ENCODE measurements at places on chromosomes 2 and 18.

- peaks cover 7% of the 10 kb centered on the region for H3K36me3 ChIP-seq
- no peak for DNase-seq
- no peak overlapping the region for H3K4me3 ChIP-seq
- H3K4me1 ChIP-seq: peaks cover 2% of the 10 kb centered on the region
- H3K27me3 ChIP-seq: no peaks in the 10 kb centered on the region
Observed at GRCh38 chr2:119879502-119879901, 119.8 kb downstream of the PTPN4 start.

DNA sequence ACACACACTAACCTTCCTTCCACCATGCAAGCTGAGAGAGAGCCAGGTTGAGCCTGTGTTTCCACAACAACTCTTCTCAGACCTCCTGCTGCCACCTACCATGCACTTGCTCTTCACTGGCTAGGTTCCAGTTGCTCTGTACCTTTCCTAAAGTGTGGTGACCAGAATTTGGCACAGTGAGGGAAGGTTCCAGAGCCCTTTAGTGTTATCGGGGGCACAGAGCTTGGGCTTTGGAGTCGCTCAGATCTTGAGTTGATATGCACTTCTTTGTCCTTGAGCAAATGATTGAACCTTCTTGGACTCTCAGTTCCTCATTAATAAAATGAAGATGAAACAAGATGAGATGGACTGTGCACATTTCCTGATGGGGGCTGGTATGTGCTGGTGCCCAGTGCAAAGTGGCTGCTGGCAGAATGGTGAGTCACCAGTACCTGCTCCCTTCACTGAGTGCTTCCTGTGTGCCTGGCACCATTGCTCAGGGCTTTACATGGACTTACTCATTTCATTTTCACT lies 47.1 kb downstream of the NEDD4L start:
- no peak overlapping the region for H3K4me3 ChIP-seq
- no peaks in the 10 kb centered on the region for H3K4me1 ChIP-seq
- H3K36me3 ChIP-seq: no peaks in the 10 kb centered on the region
- H3K27ac ChIP-seq: no peak overlapping the region
- H3K27me3 ChIP-seq: no peaks in the 10 kb centered on the region

DNA sequence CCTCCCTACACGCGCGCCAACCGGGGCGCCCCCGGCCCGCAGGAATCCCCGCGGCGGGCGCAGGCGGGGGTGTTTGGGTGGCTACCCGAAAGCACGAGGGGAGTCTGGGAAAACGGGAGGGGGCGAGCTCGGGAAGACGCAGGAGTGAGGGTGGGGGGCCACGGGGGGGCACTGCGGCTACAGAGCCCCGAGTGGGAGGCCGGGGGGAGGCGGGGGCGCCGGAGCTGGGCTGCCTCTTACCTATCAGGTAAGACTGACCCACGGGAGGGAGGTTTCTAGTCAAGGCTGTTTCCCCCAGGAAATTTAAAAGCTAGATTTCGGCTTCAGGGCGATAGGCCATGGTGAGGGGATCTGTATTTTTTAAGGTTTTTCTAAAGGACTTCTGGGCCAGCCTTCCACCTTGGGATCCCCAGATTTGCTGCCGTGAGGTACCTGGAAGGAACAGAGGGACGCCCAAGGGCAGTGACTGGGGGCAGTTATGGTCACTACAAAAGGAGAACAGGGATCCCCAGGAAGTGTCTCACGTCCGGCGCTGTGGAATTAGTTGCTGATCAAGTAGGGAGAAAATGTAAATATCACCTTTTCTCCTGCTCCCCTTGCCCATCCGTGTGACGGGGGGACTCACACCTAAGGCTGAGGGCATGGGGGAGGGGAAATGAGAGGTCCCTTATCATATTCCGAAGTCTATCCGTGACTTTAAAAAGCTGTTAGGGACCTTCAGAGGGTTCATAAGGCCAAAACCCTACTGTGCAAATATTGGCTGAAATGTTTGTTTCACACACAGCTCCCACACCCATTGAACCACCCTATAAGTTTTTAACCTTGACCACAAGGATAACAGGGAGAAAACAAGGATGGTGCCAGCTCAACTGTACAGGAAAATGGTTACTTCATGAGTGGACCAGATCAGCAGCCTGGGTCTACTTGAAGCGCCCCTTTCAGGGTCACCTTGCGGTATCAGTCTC lies 638 bp upstream of the IRS1 start:
- H3K4me1 ChIP-seq: peaks cover 14% of the 10 kb centered on the region
- DNase-seq: peak; percentile 8

DNA sequence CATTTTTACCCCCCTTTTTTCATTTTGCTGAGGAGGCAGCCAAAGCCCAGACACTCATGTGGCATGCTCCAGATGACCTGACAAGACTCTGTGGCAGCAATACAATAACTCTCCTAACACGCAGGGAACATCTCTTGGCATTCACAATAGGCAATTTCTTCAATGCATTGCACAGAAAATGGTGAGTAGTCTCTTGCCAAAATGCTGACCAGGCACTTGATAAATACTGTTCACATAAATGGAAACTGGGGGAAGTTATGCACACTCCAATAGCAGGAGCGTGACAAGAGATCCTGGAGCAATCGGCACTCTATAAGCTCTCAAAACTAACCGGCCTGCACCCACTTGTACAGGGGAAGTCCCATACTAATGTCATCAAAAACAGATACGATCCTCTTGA lies 66.3 kb downstream of the NBAS start:
- H3K4me3 ChIP-seq: no peak overlapping the region
- no peaks in the 10 kb centered on the region for H3K27me3 ChIP-seq
- H3K4me1 ChIP-seq: peaks cover 4% of the 10 kb centered on the region
- H3K27ac ChIP-seq: no peak overlapping the region
- H3K36me3 ChIP-seq: peaks cover 32% of the 10 kb centered on the region
- DNase-seq: no peak

GRCh38 chr18:76234676-76235060 lies 260.4 kb downstream of the ZNF516 start:
- no peak for DNase-seq
- no peak overlapping the region for H3K27ac ChIP-seq
- H3K36me3 ChIP-seq: no peaks in the 10 kb centered on the region
- H3K4me1 ChIP-seq: no peaks in the 10 kb centered on the region

- no peak overlapping the region for H3K4me3 ChIP-seq
- DNase-seq: no peak
- no peaks in the 10 kb centered on the region for H3K4me1 ChIP-seq
- H3K36me3 ChIP-seq: no peaks in the 10 kb centered on the region
- H3K27me3 ChIP-seq: no peaks in the 10 kb centered on the region
- no peak overlapping the region for H3K27ac ChIP-seq
Observed at GRCh38 chr2:41741951-41742595, 305.7 kb upstream of the PKDCC start.

- no peak for DNase-seq
- H3K4me3 ChIP-seq: no peak overlapping the region
- H3K27ac ChIP-seq: no peak overlapping the region
- H3K4me1 ChIP-seq: no peaks in the 10 kb centered on the region
- peaks cover 37% of the 10 kb centered on the region for H3K36me3 ChIP-seq
Observed at GRCh38 chr2:239994086-239994485, 31.1 kb downstream of the NDUFA10 start.

DNA sequence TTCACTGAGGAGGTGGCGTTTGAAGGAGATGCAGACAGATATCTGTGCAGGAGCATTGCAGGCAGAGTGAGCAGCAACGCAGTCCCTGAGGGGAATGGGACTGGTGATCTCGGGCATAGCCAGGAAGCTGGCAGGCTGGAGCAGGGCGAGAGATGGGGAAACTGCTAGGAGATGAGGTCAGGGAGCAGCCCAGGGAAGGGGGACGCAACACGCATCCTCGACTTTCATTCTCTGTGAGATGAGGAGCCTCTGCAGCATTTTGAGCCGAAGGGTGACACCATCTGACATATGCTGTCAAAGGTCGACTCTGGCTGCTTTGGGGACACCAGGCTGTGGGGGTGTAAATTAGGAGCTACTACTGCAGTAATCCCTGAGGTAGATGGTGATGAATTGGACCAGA lies 4.3 kb upstream of the CHRNA1 start:
- H3K4me1 ChIP-seq: peaks cover 5% of the 10 kb centered on the region
- no peak overlapping the region for H3K27ac ChIP-seq
- DNase-seq: no peak

DNA sequence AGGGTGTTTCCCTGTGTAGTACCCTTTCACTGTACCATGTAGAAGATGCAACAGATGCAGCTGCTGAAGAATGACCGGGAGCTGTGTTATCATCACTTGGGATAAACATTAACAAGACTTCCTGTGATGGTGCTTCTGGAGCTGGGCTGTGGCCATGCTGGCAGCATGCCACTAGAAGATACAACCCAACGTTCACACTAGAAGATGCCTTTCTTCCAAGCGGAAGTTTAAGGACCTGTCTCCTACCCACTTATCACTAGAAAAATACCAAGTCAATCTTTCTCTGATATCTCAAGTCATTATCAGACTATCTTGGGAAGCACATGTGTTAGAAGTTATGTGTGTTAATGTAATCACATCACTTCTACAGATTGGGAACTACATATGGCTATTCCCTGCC lies 953.5 kb downstream of the CNTNAP5 start:
- no peak overlapping the region for H3K4me3 ChIP-seq
- DNase-seq: no peak
- no peaks in the 10 kb centered on the region for H3K27me3 ChIP-seq
- H3K36me3 ChIP-seq: no peaks in the 10 kb centered on the region

DNA sequence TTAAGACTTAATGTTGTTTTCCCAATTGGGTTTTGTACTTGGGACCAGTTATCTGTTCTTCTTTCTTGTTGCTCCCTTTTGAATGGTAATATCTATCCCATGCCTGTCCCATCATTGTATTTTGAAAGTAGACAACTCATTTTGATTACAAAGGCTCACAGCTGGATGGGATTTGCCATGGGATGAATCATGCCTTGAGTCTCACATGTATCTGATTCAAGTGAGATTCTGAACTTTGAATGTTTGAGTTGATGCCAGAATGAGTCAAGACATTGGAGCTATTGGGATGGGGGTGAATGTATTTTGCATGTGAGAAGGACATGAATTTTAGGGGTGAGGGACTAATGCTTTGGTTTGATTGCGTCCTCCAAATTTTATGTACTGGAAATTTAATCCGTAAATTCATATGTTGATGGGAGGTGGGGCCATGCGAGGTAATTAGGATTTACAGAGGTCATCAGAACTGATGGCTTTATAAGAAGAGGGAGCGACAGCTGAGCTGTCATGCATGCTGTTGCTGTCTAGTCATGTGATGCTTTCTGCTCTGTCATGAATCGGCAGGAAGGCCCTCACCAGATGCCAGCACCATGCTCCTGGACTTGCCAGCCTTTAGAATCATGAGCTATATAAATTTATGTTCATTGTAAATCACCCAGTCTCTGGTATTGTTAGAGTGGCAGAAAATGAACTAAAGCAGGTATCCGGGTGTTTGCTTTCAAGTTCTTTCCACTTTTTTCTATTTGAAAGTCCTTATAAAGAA lies 741.3 kb upstream of the RAB6C start:
- DNase-seq: no peak
- H3K27ac ChIP-seq: no peak overlapping the region
- H3K36me3 ChIP-seq: no peaks in the 10 kb centered on the region
- no peaks in the 10 kb centered on the region for H3K4me1 ChIP-seq

- peaks cover 9% of the 10 kb centered on the region for H3K27me3 ChIP-seq
- H3K4me1 ChIP-seq: no peaks in the 10 kb centered on the region
- no peak overlapping the region for H3K4me3 ChIP-seq
- no peak overlapping the region for H3K27ac ChIP-seq
- no peaks in the 10 kb centered on the region for H3K36me3 ChIP-seq
- DNase-seq: no peak
Observed at GRCh38 chr2:158699323-158699722, 95.8 kb upstream of the DAPL1 start.

GRCh38 chr2:175363699-175364098 lies 182.2 kb upstream of the ATP5MC3 start:
- DNase-seq: no peak
- H3K27ac ChIP-seq: no peak overlapping the region
- H3K36me3 ChIP-seq: no peaks in the 10 kb centered on the region
- no peaks in the 10 kb centered on the region for H3K4me1 ChIP-seq

GRCh38 chr2:134491022-134491421 lies 227.8 kb downstream of the TMEM163 start:
- H3K4me3 ChIP-seq: no peak overlapping the region
- H3K4me1 ChIP-seq: no peaks in the 10 kb centered on the region

GRCh38 chr2:65525616-65526231 lies 93.3 kb upstream of the SPRED2 start:
- H3K4me1 ChIP-seq: no peaks in the 10 kb centered on the region
- H3K36me3 ChIP-seq: no peaks in the 10 kb centered on the region
- no peak overlapping the region for H3K4me3 ChIP-seq
- H3K27me3 ChIP-seq: peaks cover 26% of the 10 kb centered on the region
- no peak overlapping the region for H3K27ac ChIP-seq
- no peak for DNase-seq

GRCh38 chr2:137943678-137944347 lies 20.5 kb upstream of the HNMT start:
- no peaks in the 10 kb centered on the region for H3K27me3 ChIP-seq
- H3K4me1 ChIP-seq: no peaks in the 10 kb centered on the region
- no peak overlapping the region for H3K4me3 ChIP-seq
- DNase-seq: no peak
- no peak overlapping the region for H3K27ac ChIP-seq

DNA sequence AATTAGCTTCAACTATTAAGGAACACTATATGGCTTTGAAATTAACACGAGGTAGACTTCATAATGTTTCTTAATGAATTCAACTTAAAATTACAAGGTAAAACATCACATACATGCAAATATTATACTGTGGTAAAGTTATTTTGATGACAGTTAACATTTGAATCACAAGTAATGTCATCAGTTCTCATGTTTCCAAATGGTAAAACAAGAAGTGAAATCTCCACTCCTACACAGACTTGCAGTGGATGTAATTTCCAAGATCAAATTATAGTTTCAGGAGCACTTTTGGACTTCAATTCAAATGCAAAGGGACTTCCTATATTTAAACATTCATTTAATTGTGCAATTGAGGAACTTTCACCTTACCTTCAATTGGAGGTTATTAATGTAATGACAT lies 39.1 kb downstream of the C18orf54 start:
- no peaks in the 10 kb centered on the region for H3K36me3 ChIP-seq
- peaks cover 1% of the 10 kb centered on the region for H3K27me3 ChIP-seq
- H3K4me3 ChIP-seq: no peak overlapping the region
- no peak overlapping the region for H3K27ac ChIP-seq
- H3K4me1 ChIP-seq: peaks cover 12% of the 10 kb centered on the region

- H3K27me3 ChIP-seq: peaks cover 5% of the 10 kb centered on the region
- no peak overlapping the region for H3K4me3 ChIP-seq
- H3K36me3 ChIP-seq: no peaks in the 10 kb centered on the region
- DNase-seq: no peak
Observed at GRCh38 chr2:160735696-160736095, 242.1 kb upstream of the RBMS1 start.

DNA sequence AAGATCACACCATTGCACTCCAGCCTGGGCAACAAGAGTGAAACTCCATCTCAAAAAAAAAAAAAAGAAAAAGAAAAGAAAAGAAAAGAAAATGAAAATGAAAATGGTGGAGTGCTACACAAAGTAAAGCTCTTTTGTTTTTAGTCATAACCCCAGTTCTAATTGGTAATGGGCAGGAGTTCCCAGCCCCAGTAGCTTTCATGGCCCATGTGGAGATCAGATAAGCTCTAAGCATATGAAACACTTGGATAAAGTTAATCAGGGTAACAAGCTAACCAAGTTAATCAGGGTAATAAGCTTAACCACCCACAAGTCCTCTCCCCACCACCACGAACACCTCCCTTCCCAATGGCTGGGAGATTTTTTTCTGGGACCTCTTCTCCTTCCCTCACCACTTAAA lies 240.8 kb downstream of the BCL11A start:
- peaks cover 21% of the 10 kb centered on the region for H3K4me1 ChIP-seq
- H3K27me3 ChIP-seq: peaks cover 30% of the 10 kb centered on the region
- no peak for DNase-seq
- no peaks in the 10 kb centered on the region for H3K36me3 ChIP-seq
- H3K27ac ChIP-seq: no peak overlapping the region

GRCh38 chr18:39346916-39347315 lies 1781.3 kb upstream of the CELF4 start:
- no peaks in the 10 kb centered on the region for H3K36me3 ChIP-seq
- H3K27me3 ChIP-seq: no peaks in the 10 kb centered on the region
- H3K27ac ChIP-seq: no peak overlapping the region
- no peak overlapping the region for H3K4me3 ChIP-seq

Data from activated T-helper 2 cell treated with anti-CD3 and anti-CD28 coated beads, Interferon-gamma antibody, Interleukin-2, Interleukin-4, amounts not matched to agents 10 μg/mL and 5 μg/mL and 100 μg/mL, durations not matched to agents 14 hours and 24 hours and 36 hours (primary cell).